ENCODE measurements at places on chromosomes 16 and 17.

DNA sequence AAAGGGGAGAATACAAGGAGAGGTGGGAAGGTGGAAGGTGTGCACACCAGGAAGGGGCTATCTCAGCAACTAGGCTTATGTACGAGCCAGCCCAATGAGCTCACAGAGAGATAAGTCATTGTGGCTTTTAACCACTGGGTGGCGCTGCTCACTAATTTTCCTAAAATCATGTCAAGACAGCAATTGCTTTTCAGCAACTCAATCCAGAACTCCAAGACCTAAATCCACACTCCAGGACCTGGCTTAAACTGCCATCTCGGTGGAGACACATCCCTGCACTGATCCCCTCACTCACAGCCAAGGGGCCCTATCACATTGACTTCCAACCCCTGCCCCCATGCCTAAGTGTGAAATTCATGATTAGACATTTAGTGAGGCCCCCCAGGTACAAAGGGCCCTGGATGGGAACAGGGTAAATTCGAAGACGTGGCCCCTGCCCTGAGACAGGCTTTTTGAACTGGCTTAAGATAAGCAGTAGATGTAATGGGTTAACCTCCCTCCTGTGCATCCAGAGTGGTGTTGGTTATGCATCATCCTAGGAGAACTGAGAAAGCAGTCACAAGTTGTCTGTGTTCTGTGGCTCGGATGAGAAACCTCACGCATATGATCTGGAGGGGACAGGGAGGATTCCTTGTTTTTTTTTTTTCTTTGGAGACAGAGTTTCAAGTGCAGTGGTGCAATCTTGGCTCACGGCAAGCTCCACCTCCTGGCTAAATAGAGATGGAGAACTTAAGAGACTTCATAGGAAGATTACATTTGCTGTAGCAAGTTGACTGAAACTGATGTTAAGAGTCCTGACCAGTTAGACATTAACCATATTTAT lies 11.5 kb downstream of the CCL16 start:
- DNase-seq, result peak; percentile 77

DNA sequence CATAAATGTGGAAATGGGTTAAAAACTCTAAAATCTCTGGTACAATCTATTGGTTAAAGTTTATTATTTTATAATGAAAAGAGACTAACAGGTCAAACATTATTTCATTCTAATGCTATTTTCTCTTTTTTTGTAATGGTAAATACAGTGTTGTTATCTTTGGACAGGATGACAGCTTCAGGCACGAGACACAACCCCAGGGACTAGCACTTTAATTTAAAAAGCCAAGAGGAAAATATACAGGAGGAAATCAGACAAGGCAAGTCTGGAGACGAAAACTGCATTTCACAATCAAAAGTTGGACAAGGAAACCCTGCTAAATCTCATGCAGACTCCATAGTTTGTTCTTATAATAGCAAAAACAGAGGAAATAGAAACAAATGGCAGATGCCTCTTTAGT lies 589.1 kb upstream of the CDH8 start:
- no peak for DNase-seq

- DNase-seq, result no peak
Measured at GRCh38 chr17:20189302-20189701, 180.1 kb downstream of the SPECC1 start.

- DNase-seq, result no peak
Measured at GRCh38 chr17:46916211-46916610, 6.7 kb upstream of the GOSR2 start.

- DNase-seq, result no peak
Measured at GRCh38 chr17:62648956-62649294, 21.5 kb downstream of the MRC2 start.

GRCh38 chr16:72066747-72067146 lies 3.7 kb downstream of the HPR start:
- DNase-seq, result peak; percentile 18

GRCh38 chr17:71441098-71441497 lies 679.7 kb upstream of the SOX9 start:
- DNase-seq, result peak; percentile 42

- DNase-seq, result no peak
Measured at GRCh38 chr17:77480509-77481215, 339.9 kb downstream of the SEC14L1 start.

DNA sequence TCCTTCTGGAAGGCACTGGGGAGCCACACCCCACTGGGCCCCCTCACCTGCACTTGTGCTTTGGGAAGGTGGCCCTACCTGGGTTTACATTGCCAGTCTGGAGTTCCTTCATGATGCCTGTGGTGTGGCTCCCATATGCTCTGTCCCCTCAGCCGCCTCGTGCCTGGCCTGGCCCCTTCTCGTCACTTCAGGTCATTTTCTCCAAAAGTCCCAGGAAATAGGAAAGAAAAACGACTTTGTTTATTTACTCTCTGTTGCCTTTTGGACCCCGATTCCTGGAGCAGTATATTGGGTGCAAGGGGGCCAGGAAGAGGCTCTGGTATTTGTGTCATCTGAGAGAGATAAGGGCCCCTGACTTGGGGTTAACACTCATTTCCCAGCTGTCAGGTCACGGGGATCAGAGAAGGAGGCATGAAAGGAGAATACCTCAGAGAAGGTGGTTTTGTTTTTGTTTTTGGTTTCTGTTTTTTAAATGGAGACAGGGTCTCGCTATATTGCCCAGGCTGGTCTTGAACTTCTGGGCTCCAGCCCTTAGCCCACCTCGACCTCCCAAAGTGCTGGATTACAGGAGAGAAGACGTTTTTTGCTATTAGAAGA lies 4.7 kb downstream of the SOCS3 start:
- no peak for DNase-seq

- DNase-seq, result no peak
Measured at GRCh38 chr16:894136-894535, 76.6 kb downstream of the LMF1 start.

GRCh38 chr16:73711406-73712080 lies 585.1 kb upstream of the PSMD7 start:
- no peak for DNase-seq

DNA sequence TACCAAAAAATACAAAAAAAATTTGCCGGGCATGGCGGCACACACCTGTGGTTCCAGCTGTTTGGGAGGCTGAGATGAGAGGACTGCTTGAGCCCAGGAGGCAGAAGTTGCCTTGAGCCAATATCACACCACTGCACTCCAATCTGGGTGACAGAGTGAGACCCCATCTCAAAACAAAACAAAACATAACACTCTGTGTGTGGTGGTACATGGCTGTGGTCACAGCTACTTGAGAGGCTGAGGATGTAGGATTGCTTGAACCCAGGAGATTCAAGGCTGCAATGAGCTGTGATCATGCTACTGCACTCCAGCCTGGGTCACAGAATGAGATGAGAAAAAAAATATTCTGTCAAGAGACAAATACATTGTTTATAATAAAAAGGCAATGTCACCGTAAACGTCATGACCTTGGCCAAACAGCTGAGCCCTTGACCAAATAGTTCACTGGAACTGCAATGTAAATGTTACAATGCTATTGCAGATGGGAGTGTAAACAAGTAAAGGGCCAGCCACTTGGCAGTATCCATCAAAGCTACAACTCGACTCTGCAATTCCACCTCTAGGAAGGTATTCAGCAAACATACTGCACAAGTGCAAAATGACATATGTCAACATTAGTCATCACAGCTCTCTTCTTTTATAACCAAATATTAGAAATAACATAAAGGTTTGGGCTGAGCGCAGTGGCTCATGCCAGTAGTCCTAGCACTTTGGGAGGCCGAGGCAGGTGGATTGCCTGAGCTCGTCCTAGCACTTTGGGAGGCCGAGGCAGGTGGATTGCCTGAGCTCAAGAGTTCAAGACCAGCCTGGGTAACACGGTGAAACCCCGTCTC lies 16.9 kb downstream of the EARS2 start:
- no peak for DNase-seq

GRCh38 chr17:75821552-75821951 lies 22.7 kb downstream of the UNC13D start:
- DNase-seq, result no peak

- DNase-seq, result peak; percentile 38
Measured at GRCh38 chr16:27792486-27793248, 242.7 kb downstream of the KATNIP start.

DNA sequence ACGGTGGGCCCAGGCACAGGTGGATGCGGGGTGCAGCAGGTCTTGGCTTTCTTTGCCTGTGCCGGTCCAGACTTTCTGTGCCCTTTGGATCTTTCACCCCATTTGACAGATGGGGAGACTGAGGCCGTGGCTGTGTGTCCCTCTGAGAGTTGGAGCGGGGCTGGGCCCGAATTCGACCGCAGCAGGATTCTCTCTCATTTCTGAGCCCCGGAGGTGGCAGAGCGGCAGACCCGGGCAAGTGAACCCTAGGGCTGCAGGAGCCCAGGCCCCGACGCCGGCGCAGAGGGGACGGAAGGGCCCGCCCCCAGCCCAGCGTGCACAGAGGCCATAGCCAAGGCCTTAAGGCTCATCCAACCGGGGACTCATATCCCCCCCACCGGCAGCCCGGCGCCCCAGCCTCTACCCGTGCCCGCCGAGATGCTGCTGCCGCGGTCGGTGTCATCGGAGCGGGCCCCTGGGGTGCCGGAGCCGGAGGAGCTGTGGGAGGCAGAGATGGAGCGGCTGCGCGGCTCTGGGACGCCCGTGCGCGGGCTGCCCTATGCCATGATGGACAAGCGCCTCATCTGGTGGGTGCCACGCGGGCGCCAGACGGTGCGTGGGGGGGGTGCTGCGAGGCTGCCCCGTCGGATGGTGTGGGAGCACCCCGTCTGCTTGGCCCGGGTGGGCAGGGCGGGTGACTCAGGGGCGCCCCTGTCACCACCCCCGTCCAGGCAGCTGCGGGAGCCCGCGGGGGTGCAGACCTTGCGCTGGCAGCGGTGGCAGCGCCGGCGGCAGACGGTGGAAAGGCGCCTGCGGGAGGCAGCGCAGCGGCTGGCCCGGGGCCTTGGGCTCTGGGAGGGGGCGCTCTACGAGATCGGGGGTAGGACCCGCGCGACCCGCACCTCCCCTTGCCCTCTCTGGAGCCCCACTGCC lies 857 bp downstream of the TMC8 start:
- DNase-seq, result no peak

DNA sequence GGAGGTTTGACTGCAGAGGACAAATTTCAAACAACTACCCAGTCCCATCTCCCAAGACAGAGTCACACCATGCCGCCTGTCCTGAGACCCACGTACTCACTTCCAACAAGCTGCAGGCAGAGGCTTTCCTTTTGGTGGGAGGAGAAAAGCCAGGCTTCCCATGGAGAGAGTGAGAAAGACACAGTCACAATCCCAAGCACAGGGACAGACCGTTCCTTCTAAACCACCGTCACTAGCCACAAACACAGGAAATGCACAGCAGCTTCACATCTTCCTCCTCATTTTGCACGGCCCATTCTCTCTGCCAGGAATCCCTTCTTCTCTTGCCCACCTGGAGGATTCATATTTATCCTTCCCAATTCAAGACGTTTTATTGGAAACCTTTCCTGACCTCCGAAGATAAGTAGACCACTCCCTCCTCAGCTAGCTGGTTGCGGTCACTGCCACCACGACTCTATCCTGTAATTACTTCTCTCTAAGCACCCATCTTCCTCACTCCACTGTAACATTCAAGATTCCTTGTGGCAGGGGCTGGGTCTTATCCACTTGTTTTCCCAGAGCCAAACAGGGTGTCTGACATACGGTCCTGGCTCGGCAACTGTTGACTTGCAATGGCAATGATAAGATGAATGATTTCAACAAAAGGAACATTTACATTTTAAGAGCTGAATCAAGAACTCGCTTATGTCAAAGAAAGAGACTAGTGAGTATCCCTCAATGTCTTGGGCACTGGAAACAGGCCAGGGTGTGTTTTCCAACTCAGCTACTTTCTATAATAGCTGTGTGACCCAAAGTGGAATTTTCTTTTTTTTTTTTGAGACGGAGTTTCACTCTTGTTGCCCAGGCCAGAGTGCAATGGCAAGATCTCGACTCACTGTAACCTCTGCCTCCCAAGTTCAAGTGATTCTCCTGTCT lies 87.6 kb downstream of the XYLT1 start:
- no peak for DNase-seq

DNA sequence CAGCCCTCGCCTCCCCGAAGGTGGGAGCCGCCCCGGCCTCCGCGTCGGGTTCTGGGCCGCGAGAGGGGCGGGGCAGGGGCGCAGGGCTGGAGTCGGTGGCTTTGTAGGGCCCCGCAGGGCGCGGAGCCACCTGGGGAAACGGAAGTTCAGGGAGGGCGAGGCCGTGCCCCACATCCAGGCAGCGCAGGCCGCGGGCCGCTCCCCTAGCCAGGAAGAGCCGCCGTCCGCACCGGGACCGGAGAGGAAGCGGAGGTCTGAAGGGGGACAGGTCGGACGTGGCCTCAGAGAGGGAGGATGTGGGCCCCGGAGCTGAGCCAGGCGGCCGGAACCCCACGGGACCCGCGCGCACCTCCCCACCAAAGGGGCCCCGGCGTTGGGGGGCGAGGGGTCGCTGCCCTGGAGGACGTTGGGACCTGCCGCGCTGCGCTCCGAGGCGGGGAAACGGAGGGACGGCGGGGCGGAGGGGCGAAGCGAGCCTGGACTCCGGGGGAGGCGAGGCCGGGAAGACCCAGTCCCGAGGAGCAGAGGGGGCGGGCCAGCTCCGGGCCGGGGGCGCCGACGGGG lies 482 bp upstream of the SLC16A3 start:
- no peak for DNase-seq

DNA sequence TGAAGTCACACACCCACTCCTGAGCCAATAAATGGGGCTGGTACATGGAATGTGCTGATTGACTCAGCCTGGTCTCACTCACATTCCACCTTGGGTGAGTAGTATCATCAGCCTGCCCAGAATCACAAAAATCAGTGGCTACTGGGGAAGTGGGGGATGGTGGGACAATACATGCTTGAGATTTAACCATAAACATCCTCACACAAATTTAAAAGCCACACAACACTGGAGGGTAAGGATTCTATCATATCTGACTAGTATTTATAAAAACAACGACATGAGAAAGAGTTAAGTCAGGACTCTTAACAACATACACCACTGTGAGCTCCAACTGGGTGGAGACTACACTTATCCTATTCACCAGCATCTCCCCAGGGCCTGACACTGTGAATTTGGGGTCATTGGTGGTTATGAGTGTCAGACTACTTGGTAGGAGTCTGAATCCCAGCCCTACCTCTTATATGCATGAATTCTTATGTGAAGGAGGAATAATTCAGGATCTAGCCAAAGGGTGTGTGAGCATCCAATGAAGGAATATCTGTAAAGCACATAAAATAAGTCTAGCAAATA lies 26.0 kb upstream of the IRX6 start:
- DNase-seq, result no peak

DNA sequence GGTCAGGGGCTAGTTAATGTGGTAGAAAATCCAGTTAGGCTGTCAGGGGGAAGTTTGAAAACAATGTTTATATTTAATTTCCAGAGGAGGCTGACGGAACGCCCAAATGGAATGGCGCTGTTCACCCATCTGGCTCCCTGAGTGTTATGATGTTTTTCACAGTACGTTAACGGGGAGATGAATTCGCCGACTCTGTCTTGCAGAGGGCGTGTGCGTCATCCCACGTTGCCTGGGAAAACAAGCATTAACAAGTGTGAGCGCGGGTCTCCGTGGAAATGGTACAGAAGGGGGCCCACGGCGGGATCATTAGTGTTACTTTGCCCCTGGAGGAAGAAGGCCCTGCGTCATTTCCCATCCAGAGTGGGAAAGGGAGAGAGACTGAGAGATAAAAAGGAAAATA lies 29.6 kb downstream of the RGS9 start:
- no peak for DNase-seq

- DNase-seq, result no peak
Measured at GRCh38 chr17:58516644-58517377, 2.4 kb upstream of the MTMR4 start.
